ENCODE measurements at places on chromosomes 1 and 21.

GRCh38 chr1:228154021-228154669 is 4.4 kb downstream of the GJC2 start:
- no peak for DNase-seq

GRCh38 chr1:21914880-21915640 is 22.1 kb downstream of the HSPG2 start:
- DNase-seq = no peak

GRCh38 chr21:25188677-25189079 is 418.6 kb downstream of the MRPL39 start:
- DNase-seq = no peak

- no peak for DNase-seq
Measured at GRCh38 chr1:20974069-20974468, 187.0 kb upstream of the HP1BP3 start.

- peak; percentile 81 for DNase-seq
Measured at GRCh38 chr1:34924759-34925555, 4.5 kb downstream of the DLGAP3 start.

- no peak for DNase-seq
Measured at GRCh38 chr1:244150071-244150470, 99.0 kb downstream of the ZBTB18 start.

GRCh38 chr1:178768423-178768822 is 43.4 kb downstream of the RALGPS2 start:
- peak; percentile 62 for DNase-seq

DNA sequence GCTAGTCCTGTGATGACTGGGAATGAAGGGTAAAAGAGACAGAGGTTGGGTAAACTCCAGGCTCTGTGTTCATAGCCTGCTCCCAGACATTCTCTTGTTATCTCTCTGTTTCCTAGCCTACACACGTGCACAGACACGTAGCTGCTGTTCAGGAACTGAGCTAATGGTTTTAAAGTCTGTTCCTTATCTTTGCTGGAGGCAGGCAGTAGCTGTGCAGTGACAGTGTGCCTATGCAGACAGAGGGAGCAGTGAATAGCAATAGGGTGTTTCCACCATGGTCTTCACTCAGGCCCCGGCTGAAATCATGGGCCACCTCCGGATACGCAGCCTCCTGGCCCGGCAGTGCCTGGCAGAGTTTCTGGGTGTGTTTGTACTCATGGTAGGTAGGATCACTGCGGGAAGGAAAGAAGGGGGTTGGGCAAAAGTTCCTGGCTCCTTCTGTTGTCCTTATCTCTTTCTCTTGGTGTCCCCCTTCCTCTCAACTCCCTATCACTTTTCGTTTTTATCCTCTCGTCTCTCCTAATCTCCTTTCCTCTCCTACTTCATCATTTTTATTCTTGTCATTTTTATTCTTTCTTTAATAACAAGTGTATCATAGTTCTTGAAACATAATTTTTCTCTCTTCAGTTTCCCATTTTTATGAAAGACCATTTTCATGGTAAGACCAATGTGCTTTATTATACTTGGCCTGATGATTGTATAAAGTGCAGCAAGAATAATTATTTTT is at the start of gene AQP10:
Gene AQP10 (plus strand): TSS at position 212 of the 727 bp plus-strand sequence. CDS start 63 bp downstream, at position 275.
- DNase-seq = no peak

DNA sequence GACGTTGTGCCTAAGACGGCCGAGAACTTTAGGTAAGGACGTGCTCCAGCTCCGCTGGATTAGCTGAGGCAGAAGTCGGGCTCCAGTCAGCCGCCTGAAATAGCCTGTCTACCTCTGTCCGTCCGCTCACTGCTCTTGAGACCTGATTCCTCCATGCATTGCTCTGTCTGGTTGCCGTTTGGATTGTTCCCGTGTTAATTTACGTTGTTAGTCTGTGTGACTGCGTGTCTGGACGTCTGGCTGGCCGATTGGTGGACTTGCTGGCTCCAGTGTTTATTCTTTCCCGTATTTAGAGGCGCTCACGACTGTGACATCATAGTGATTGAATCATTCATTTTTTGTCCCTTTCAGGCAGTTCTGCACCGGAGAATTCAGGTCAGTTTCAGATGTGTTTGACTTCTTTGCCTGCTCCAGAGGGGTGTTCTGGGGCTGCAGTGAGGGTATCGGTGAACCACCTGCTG is 684 bp downstream of the PPIH start:
- DNase-seq = no peak

- no peak for DNase-seq
Measured at GRCh38 chr1:186099336-186100104, 275.5 kb downstream of the TPR start.

- DNase-seq = no peak
Measured at GRCh38 chr1:3070309-3070643, 1.3 kb downstream of the PRDM16 start.

DNA sequence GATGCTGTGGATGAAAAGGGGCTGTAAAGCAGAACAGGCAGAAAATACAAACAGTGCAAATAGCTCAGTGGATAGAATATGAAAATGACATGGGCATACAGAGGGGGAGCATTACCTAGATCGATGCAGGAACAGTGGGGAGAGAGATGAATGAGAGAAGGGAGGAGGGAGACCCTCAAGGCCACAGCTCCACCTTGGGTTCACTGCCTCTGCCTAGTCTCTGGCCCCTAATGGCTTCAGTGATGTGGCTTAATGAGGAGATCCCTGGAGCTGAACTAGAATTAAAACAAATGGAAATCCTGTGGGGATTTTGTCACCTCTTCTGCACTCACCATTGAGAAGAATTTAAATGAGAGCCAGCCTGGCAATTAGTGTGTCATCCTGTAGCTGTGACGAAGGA is 165.0 kb downstream of the TNR start:
- DNase-seq = no peak

DNA sequence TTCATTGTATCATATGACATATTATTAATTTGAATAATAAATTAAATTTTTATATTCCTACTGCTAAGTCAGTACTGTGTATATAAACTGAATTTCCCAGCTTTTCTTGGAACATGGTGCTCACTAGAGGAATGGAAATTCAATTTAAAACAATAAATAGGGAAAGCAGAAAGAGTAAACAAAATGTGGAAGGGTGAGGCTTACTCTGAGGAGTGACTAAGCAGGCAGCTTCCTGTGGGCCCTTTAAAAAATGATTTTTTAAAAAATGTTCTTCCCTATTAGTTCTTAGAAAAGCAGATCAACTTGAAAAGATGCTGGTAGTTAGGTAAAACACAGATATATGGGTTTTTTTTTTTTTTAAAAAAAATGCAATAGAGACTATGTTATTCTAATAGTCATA is 49.5 kb upstream of the S1PR1 start:
- no peak for DNase-seq

- DNase-seq = no peak
Measured at GRCh38 chr1:36729716-36730510, 247.2 kb upstream of the CSF3R start.

GRCh38 chr1:218760601-218761570 is 412.8 kb upstream of the LYPLAL1 start:
- no peak for DNase-seq

DNA sequence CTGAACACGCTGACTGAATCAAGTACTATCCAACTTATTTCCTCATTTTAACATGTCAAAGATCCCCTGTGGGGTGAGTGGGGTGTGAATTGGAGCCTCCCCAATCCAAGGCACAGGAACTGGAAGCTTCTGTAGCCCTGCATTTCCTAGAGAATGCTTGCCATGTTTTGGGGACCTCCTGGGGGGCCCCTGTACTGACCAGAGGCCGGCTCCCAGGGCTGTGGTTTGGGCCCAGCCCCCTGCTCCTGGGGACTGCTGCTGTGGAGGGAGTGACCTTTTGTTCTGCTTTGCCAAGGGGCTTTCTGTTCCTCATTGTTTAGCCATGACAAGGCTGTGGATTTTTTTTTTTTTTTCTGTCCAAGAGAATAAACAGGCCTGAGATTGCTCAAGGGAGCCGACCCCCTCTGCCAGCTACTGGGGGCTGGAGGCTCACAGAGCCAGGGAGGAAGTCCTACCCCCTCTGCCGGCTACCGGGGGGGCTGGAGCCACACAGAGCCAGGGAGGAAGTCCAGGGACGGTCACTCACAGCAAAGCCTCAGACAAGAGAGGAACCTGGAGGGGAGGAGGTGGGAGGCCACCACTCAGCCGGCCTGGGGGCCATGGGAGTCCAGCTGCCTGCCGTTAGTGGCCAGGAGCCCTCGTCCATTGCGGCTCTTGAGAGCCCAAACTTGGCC is 17.4 kb downstream of the TNFRSF1B start:
- no peak for DNase-seq

DNA sequence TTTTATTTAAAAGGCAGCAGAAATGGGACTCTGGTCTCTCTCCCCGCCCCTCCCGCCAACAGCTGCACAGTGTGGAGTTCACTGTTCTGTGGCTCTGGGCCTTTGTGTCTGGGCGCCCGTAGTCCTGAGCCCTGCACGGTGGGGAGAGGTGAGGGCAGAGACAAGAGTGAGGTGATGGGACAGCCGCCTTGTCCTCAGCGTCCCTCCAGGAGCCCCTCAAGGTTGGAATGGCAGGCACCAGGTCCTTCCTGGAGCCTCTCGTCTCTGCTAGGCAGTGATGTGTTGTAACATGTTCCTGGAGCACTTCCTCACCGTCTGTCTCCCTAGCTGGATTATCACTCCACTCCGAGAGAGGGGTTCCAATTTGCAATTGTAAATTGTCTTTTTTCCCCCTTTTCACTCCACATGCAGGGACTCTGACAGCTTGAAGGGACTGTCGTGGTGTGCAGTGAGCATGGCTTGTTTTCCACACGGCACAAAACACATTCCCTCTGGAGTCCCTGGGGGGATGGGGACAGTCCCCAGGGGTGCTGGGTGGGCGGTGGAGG is 44.6 kb upstream of the C1orf174 start:
- DNase-seq = no peak

DNA sequence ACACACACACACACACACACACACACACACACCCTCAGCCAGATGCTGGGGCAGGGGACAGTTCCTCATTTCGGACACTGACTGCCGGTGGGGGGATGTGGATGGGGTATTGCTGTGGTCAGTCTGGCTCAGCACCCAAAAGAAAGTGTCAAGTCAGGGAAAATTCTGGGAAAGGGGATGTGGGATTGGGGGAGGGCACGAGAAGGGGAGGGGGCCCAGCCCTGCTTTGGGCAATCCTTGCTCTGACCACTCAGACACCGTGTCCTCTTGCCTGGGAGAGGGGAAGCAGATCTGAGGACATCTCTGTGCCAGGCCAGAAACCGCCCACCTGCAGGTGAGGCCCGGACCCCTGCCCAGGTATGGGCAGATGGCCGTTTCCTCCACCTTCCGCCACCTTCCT is at the start of gene C1QC:
Gene C1QC (plus strand): TSS at position 253 of the 400 bp plus-strand sequence. CDS start 391 bp downstream, outside the sequence.
- DNase-seq = no peak

DNA sequence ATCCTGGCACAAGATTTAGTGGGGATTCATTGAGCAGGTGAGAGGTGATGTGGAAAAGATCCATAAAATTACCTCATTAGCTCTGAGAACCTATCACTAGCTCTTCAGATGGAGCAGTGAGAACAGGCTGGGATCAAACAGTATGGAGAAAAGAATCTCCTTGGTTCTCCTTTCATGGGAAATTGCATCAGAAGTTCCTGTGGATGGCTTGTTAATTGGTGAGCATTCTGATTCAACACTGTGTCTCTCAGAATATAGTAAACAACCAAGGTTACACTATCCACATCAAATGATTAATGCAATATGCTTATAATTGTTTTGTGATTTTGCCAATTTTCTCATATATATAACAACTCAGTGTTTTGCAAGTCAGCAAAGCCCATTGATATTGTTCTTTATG is 8.3 kb upstream of the CD55 start:
- DNase-seq = no peak

GRCh38 chr1:15038232-15039016 is 115.1 kb upstream of the TMEM51 start:
- DNase-seq = no peak

DNA sequence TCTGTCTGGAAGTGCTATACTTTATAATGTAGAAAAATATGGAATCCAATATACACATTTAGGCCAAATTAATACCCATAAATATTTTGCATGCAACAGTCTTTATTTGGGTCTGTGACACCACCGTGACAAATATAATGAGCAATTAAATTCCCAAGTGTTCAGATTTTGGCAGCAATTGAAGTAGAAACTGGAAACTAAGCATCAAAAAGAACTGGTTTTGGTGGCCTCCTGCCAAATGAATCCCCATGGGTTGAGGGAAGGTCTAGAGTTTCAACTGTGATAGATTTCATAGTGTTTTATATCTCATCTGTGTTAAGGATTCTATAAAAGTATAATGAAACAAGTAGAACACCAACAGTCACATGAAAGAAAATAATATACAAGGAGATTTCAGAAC is 88.4 kb downstream of the DPYD start:
- DNase-seq = no peak

- DNase-seq = no peak
Measured at GRCh38 chr1:231355171-231355570, 17.1 kb downstream of the SPRTN start.

DNA sequence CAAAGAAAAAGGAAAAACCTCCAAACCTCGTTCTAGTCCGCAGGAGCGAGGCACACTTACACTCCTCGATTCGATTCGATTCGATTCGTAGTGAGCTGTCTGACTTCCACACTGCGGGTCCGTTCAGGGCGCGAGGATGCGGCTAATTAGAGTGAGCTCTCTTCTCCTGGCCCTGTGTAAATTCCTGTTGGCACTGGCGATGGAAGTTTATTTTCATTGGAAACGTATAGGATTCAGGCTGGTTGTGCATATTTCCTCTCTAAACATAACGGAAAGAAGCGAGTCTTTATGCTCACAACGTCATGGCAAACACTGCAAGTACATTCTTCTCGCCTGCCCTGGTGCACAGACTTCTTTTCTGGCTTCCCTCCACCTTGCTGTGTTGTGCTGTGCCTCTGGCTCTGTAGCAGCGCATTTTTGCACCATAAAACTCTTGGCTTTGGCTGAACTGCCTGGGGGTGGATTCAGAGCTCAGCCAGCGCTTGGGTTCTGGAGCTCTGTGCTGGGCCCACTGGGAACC is 2.7 kb downstream of the HUNK start:
- DNase-seq = no peak

GRCh38 chr21:28068455-28069358 is 924.0 kb downstream of the LTN1 start:
- DNase-seq = no peak

- DNase-seq = no peak
Measured at GRCh38 chr1:43524804-43525203, 5.9 kb upstream of the PTPRF start.

- DNase-seq = peak; percentile 73
Measured at GRCh38 chr1:228081578-228082213, 812 bp upstream of the ARF1 start.

GRCh38 chr1:226443033-226443432 is 35.1 kb upstream of the PARP1 start:
- DNase-seq = no peak

- no peak for DNase-seq
Measured at GRCh38 chr1:246367041-246367440, 140.0 kb downstream of the SMYD3 start.
